PC-3 (cell line): ENCODE measurements at places on chromosomes 4 and X. TPM values are rescaled to one million over a fixed set of nuclear protein-coding genes. Genes with fewer than 3 reads are reported as not detected.

The AKAP4 gene
- total RNA-seq, result not detected in 2 replicates

GRCh38 chrX:109190542-109190941 lies 291.3 kb downstream of the GUCY2F start:
- no peak for DNase-seq

DNA sequence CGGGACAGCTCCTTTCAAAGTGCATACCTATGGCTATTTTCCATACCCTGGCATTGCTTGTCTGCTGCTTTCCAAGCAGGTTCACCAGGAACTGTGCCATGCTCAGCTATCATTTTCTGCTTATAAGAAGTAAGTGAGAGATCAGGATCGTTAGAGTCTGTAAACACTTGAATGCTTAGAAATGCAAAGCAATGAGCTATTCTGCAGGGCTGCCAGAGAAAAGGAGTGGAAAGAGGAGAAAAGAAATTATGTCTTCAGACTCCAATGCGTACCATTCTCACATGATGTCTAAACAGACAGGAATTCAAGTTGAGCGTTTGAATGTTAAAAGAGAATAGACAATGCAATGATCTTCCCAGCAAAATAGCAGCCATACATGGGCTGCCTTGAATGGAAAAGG lies 245.5 kb upstream of the SLC7A11 start:
- no peak for DNase-seq

DNA sequence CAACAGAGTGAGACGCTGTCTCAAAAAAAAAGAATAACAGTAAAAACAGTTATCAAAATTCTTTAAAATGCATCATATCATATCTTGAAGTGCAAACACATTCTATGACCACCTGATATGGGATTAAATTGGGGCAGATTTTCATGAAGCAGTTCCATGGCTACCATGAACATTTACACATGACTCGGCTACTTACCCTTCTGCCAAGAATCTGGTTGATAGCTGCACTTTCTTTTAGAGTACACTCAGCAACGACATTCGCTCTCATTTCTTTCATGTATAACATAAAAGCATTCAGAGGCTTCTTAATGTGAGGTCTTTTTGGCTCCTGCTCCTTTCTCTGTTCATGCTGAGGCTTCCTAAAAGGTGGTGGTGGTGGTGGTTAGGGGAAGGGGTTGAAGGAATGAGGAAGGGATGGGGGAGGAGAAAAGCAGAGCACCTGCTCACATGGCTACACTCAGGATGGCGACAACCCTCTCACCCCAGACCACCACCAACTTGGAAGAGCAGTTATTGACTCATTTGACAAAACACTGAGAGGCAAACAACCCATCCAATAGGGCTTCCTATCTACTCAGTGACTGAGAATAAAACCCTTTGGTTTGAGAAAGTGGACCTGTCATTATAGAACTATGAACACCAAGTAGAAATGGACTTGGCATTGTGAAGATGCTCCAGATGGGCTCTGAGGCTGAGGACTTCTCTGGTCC lies 88.5 kb downstream of the HADH start:
- DNase-seq, result no peak

DNA sequence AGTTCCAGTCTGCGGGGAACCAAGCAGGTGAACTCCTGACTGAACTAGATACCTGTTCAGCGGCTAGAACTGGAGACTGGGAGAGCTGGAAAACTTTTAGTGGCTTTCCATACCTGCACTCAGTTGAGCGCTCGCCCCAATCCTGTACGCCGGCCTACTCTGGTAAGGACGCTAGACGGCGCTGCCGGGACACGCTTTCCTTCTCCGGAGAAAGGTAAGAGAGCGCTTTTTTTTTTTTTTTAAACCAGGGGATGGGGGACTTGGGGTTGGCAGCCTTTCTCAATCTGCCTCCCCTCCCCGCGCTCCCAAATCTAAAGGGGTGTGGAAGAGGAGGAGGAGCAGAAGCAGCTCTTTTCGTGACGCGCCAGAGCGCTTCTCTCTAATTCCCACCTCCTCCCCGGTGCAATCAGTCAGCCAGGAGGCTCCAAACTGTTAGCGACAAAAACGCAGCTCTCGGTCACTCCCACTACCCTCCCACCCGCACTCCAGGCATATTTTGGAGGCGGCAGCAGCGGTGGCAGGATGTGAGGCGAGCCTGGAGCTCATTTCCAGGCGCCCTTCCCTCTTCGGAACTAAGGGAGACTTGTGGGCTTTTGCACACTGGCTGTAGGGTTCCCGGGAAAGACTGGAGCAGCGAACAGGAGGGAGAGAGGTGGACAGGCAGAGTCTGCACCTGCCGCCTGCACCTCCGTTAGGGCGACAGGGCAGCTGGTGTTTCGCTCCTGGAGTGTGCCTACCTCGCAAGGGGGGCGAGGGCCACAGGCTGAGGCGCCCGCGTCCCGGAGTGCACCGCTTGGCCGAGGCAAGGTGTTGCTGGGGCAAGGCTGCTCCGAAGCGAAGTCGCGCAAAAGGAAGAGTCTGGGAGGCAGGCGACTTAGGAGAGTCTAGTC lies at the start of gene IL1RAPL2:
IL1RAPL2 (plus strand) TSS at position 409 of the 890 bp plus-strand sequence.
- peak; percentile 81 for DNase-seq

- DNase-seq, result no peak
Observed at GRCh38 chr4:2942037-2942531, 21.1 kb downstream of the NOP14 start.

DNA sequence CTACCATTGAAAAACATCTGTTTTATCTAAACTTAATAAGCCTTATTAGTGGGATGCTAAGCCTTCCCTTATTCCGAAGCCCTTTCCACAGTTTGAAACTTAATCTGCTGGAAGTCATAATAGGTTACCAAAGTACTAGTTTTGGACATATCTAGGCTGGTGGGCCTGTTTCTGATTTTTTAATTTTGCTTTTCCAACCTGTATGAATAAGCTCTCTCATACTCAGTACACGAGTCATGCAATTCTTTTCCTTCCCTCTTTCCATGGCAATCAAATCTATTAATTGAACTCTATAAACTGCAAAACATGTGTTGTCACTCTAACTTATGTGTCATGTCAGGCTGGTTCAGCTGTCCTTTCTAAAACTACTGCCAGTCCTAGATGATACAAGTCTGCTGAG lies 91.0 kb downstream of the AMMECR1 start:
- peak; percentile 65 for DNase-seq

GRCh38 chrX:56783450-56783831 lies 54.4 kb downstream of the NBDY start:
- no peak for DNase-seq

DNA sequence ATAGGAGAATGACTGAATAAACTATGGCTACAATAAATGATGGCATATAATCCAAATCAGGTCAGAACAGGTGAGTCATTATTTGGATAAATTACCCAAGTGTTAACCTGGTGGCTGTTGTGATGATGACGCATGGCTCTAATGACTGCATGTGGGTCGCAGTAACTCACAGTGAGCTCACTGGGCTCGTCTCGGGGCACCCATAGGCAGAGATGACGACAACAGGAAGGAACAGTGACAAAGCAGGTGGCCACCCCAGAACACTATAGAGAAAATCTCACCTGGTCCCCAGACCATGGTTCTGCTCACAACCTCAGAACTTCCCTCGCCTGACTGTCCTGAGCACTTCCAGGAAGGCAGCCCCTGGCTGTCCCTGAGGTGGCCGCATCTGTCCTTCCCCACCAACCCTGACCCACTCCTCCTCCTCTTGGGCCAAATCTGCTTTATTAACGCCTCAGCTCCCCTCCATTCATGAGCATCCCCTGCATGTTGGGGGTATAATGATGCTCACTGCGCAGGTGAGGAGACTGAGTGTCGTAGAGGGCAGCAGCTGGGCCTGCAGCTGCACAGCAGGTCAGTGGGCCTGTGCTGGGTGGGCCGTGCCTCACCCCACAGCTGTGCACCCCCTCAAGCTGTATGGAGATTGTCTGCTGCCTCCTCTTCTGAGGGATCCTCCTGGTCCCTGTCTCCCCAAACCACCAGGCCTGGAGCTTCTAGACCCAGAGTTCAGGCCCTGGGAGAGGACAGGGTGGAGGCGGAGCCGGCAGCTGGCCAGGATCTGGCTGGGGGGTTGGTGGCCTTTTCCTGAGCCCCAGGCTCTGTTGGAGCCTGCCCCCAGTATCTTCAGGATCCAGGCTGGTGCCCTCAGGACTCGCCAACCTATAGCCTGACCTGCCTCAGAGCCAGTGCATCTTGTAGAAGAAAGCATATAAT lies 30.9 kb upstream of the FAM156A start:
- DNase-seq, result peak; percentile 37
